ENCODE measurements at places on chromosomes 5 and 9.
A peak's percentile ranks its signal among the peaks of the same experiment; 100 is the strongest.

DNA sequence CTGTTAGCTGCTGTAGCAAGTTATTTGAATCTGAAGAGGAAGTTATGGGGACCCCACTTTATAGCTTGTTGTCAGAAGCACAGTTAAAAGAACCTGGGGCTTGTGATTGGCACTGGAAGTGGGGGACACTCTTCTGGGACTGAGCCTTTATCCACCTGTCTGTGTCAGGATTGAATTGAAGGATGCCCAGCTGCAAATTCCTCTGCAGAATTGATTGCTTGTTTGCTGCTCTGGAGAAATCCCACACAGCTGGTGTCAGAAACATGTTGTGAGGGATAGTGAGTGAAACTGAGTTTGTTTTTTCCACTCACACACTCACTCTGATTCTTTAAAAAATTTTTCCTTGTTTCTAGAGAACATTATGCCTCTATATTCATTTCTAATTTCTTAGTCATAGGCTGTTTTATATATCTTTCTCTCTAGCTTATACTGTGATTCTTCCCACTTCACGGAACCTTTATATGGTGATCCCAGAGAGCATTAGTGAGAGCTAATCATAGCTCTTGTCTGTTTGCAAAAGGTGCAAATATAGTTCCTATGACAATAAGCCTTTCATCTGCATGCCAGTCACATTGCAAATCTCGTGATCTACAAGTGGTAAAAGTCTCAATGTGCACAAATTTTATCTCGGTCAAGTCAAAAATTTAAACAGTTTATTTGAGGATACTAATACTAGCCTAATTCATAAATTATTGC is 188.5 kb upstream of the EDIL3 start:
- DNase-seq = no peak

GRCh38 chr9:5425006-5425628 is 12.6 kb downstream of the PLGRKT start:
- no peak for DNase-seq

DNA sequence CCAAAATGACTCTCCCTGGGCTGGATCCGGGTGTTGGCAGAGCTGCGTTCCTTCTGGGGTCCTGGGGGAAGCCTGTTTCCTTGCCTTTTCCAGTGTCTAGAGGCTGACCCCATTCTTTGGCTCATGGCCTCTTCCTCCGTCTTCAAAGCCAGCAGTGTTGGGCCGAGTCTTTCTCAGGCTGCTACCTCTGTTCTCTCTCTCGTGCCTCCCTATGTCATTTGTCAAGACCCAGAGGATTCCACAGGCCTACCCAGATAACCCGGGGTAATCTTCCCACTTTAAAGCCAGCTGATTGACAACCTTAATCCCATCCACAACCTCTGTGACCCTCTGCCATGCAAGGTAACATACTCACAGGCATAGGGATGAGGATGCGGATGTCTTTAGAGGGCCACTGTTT is 55.0 kb upstream of the KCNMB1 start:
- no peak for DNase-seq

DNA sequence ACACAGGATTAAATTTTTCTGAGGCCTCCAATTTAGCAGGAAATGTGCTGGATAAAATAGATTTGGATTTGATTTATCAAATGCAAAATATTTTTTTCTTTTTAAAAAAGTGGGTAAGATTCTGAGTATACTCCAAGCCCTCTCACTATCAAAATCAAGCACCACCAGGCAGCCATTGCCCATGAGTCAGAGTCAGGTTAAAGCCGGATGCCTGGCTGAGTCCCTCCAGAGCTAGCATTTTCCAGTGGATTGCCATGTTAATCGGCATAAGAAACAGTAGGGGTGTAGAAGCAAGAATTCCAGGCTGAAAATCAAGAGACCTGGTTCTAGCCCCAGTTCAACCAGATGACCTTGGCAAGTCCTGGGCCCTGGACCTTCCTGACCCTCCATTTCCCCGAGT is 85.3 kb downstream of the FAM114A2 start:
- no peak for DNase-seq

GRCh38 chr5:144484124-144484897 is 313.6 kb downstream of the KCTD16 start:
- peak; percentile 80 for DNase-seq

- no peak for DNase-seq
Observed at GRCh38 chr9:91033797-91034196, 232.2 kb downstream of the SYK start.

DNA sequence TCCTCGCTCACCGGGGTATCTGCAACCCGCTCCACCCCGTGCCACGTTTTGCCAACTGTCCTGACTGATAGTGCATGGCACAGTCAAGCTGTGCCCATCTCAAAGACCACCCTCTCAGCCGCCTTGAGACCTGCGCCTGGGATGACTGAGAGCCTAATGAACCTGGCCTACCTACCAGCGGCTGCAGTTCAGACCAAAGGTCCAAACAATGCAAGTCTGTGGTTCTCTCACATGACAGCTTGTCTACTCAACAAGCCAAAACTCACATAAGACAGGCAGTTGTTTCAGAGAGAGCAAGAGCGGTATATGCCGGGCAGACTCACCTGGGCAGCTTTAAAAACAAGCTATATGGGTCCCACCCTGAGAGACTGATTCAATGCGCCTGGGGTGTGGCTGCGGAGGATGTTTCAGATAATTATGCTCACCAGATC is 70.5 kb downstream of the EPB41L4B start:
- DNase-seq = no peak

GRCh38 chr5:61141801-61142200 is 20.5 kb downstream of the SMIM15 start:
- no peak for DNase-seq

Measured in fibroblast of skin of abdomen (primary cell).